ENCODE measurements at places on chromosomes 3 and 15.
A peak's percentile ranks its signal among the peaks of the same experiment; 100 is the strongest.

DNA sequence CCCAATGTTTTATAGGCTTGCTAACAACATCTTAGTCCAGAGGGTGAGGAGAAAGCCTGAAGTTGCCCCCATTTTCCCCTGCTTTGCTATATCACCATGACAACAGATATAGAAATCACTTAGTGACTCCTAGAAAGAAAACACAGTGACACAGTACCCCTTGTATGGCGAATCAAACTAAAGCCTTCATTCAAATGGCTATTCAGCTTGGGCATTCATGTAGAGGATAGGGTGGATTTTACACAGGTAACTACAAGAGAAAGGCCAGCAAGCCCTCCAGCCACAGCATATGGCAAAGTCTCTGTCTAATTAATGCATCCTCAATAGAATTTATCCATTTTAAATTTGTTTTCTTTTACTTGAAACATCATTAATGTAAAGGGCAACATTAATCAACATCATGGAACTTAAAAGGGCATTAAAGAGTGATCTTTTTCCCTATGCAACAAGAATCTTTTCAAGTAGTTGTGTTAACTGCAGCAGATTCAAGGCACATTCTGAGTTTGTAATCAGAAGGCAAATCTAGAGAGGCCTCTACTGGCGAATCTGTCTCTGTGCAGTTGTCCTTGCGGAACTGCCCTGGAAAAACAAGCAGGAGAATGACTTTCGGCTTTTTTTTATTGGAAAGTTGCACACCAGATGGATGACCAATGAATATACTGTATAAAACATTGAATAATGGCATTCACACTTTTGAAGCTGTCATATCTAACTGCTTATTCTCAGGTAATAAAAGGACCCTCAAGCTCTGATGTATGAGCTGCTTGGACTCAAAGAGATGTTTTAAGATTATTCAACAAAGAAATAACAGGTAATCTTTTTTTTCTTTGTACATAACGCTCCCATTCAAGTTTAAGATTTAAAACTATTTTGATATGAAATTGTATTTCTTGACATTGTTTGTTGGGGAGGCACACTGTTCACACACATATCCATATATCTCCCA is 621.7 kb upstream of the AGTR1 start:
- DNase-seq = peak; percentile 28

- DNase-seq = no peak
Observed at GRCh38 chr3:45646051-45646585, 43.1 kb upstream of the SACM1L start.

DNA sequence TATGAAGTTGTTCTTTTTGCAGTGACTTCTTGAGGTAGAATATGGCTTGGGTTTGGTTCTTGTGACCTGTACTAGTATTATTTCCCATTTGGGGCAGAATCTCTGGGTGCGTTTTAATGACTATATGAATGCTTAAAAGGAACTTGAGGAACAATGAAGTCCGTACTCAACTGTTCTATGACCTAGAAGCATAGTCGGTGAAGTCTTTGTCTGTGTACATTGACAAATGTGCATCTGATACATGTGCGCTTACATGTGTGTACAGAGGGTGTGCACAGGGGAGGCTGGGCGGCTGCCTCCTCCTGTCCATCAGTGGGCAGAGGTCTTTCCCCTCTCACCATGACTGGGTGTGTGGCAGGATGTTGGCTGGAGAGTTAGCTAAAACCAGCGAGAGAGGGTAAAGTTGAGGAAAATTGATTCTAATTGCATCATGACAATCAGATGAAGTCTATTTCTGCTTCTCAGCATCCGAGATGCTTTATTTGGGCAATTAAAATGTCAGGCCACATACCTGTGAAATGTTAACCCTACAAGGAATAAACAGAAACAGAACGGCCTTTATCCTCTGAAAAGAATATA is 1.0 kb upstream of the NR2F2 start:
- DNase-seq = no peak

DNA sequence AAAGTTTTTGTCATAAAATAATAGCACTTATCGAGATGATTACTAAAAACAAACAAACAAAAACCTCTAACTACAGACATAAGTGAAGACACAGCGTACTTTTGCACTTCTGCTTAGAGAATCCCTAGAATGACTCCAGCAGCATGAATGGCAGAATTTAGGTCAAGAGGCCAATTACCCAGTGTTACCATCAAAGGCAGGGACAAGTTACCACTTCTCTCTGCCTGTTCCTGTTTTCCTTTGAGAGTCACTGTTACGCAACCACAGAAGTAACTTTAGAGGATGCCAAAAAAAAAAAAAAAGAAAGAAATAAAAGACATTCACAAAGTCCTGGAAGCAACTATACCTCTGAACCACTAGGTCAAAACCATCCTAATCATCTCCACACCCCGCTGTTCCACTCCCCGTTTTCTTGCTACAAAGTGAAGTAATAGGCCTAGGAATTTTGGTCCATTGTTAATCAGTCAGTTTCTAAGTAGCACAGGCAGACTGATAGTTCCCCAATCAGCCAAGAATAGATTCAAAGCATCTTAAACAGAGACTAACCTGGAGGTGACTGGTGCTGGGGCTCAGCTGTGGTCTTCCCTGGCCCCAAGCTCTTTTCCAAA is 41.9 kb downstream of the FMN1 start:
- DNase-seq = no peak

DNA sequence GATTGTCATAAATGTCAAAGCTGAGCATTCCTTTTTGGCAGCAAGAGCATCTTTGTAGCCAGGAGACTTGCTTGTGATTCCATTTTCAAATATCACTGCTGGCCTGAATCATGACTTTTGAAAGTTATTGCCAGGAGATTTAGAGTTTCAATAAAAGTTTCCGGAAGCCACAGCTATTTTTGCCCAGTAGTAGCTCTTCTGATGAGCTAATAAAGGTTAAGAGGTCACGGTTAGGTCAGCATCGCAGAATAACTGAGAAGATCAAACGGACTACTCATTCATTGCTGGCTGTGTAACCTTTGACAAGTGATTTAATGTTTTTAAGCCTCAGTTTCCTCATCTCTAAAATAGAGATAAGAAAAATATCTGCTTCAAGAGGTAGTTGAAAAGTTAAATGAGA is 105.1 kb upstream of the ETV5 start:
- no peak for DNase-seq

DNA sequence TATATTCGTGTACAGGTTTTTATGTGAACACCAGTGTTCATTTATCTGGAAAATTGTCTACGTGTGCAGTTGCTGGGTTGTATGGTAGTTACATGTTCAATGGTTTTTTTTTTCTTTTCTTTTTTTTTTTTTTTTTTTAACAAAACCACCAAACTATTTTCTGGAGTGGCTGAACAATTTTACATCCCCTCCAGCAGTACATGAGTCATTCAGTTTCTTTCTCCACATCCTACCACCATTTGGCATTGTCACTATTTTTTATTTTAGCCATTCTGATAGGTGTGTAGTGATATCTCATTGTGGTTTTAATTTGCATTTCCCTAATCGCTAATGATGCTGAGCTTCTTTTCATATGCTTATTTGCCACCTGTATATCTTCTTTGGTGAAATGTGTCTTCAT is 256.3 kb upstream of the EOMES start:
- no peak for DNase-seq

- DNase-seq = no peak
Observed at GRCh38 chr3:126338790-126339288, 18.4 kb downstream of the KLF15 start.

DNA sequence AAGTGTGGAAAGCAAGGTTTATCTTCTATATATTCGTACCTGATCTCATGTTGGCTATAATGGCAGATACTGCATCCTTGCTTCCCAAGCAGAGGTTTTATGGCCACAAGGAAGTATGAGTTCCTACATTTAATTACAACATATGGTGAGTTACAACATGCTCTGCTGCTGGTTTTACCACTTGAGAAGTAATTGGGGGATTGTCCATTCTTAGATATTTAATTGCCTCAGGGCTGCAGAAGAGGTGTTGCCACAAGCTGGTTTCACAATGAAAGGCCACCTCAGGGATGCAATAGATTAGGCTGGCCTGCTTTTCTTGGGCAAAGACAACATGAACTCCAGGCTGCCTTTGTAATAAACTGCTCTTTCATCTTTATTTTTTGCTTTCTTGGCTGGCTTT is 48.6 kb downstream of the RAP2B start:
- DNase-seq = no peak

DNA sequence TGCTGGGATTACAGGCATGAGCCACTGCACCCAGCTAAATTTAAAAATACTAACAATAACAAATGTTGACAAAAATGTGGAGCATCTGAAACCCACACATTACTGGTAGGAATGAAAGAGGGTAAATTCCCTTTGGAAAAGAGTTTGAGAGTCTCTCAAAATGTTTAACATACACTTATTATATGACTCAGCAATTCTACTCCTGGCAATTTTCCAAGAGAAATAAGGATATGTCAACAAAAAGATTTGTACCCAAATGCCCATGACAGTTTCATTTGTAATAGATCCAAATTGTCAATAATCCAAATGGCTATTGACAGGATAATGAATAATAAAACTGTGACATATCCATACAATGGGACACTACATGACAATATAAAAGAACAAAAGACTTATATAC is 9.0 kb downstream of the HCLS1 start:
- DNase-seq = no peak

DNA sequence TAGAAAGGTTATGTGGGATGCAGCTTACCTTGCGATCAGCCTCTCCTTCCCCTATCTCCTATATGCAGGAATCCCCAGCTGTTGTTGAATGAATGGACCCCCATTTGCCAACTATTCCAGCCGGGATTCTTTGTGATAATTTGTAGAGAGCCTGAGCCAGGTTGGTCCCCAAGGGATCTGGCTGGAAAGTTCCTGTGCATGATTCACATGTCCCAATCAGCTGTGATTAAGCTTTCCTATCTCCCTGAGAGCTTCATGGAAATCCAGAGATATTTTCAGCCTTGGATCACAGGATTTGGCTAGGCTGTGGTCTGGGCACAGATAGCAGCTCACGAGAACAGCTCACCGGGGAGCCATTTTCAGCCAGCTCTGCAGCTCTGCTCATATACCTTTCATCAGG is 76.7 kb downstream of the ARNT2 start:
- no peak for DNase-seq

DNA sequence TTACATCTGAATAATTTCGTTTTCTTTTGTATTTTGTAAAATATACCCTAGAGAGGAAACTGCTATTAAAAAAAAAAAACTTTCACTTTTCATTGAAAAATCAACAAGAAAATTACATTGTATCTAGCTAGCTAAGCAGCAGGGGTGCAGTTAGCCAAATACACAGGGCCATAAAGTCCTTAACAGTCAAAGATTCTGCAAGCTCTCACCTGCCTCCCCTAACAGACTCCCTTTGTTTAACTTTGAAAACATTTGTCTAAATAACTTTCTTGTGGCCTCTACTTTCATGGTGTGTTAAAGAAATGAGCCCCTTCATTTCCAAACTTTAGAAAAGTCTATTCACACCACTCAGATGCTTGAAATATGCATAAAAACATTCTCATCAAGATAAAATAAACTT is 23.3 kb downstream of the CBLB start:
- DNase-seq = no peak

GRCh38 chr3:133505813-133506212 is 67.7 kb upstream of the CDV3 start:
- DNase-seq = no peak

- no peak for DNase-seq
Observed at GRCh38 chr3:70309591-70309990, 2.8 kb downstream of the MDFIC2 start.

DNA sequence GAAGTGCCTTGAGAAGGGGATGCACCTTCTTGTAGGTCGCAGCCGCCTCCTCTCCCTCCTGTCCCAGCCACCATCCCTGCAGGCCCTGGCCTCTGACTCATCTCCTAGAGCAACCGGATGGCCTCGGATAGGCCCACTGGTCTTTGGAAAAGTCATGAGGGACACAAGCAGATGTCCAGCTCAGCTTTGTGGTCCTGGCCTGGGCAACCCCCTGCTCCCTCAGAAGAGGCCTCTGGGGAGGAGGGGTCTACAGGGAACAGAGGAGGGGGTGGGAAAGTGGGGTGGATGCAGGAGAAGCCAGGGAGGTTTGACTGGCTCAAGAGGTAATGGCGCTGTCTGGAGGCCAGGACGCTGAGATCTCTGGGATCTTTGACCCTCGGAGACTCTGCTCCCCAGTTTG is 259.2 kb upstream of the TLE3 start:
- DNase-seq = no peak

GRCh38 chr3:79586232-79586631 is 181.6 kb downstream of the ROBO1 start:
- DNase-seq = no peak

GRCh38 chr3:171326717-171327440 is 133.3 kb downstream of the TNIK start:
- no peak for DNase-seq

DNA sequence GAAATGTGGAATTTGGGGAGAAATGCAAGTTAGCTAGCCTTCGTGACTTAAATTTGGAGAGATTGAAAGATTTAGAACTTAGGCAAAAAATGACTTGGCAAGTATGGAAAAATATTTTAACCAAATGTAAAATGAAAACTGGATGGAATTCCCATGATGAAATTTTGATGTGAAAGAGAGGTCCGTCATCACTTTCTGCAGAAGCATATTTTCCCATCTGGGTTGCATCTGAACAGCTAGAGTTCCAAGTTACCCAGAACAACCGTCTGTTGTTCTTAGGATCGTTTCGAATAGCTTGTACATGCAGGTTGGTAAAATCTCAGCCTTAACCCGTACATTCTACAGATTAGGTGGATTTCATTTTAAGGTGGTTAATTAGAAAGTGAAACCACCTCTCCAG is 136.3 kb downstream of the GHSR start:
- DNase-seq = no peak

- no peak for DNase-seq
Observed at GRCh38 chr3:178382449-178383061, 153.7 kb upstream of the KCNMB2 start.

- DNase-seq = no peak
Observed at GRCh38 chr3:64650096-64650622, 37.6 kb downstream of the ADAMTS9 start.

DNA sequence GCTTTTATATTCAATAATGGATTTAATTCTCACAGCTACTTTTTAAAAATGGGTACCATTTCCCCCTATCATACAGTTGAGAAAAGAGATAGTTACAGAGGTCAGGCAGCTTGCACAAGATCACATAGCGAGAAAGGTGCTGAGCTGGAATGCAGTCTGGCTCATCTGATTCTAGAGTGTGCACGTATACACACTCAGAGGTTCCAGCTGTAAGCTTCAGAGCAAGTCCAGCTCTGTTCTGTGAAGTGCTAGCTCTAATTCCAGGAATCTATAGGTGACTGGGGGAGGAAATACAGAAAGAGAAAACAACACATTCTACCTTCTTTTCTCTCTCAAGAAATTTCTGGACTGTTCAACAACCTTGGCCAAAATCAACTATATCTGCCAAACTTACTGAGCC is 318.7 kb downstream of the FOXP1 start:
- DNase-seq = no peak

DNA sequence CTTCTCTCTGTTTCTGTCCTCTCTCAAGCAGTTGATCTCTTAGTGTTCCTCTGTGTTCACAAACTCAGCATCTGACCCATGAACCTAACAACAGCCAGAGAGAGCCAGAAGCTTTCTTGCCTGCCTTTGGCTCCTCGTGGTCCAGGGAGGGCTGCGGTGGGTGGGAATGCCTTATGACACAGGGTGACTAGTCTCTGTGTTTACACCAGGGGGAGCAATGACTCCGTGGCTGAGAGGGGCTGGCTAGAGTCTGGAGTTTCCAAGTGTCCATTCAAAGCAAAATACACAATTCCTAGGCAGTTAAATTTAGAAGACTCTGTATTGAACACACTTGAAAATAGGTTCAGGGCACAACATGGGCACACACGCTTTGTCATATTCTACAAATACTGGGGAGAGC is 370.0 kb upstream of the FRG2C start:
- DNase-seq = peak; percentile 73

- no peak for DNase-seq
Observed at GRCh38 chr3:72353236-72354128, 494.8 kb downstream of the SHQ1 start.
